Erythroblast (primary cell): ENCODE measurements at places on chromosomes 7 and 10.
A peak's percentile ranks its signal among the peaks of the same experiment; 100 is the strongest.

- no peak for DNase-seq
These were observed 1.8 kb upstream of the CHN2 start for GRCh38 chr7:29192811-29193210.

- DNase-seq, result no peak
These were observed 18.7 kb upstream of the ITGA8 start for GRCh38 chr10:15738270-15738925.

- DNase-seq, result no peak
These were observed 22.0 kb downstream of the ADGRA1 start for GRCh38 chr10:133109711-133110110.

- DNase-seq, result no peak
These were observed 208.3 kb downstream of the CELF2 start for GRCh38 chr10:11225935-11226334.

GRCh38 chr10:5970527-5970926 is 6.8 kb downstream of the IL15RA start:
- DNase-seq, result no peak

DNA sequence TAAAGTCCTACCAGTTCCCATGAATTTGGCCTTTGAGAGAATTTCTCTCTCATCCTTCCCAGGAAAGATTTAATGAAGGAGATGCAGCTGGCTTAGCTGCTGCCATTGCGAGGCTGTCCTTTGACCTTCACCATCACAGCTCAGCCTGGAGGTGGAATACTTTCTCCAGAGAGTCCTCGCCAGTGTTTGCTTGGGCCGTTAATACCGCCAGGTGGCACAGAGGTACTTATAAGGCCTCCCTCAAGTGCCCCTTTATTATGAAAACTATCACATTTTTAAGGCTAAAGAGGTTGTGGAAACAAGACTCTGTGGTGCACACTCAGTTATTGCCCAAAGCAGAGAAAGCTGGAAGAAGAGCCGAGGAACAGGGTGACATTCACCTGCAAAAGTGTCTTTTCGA is 330.6 kb downstream of the CCSER2 start:
- DNase-seq, result no peak

DNA sequence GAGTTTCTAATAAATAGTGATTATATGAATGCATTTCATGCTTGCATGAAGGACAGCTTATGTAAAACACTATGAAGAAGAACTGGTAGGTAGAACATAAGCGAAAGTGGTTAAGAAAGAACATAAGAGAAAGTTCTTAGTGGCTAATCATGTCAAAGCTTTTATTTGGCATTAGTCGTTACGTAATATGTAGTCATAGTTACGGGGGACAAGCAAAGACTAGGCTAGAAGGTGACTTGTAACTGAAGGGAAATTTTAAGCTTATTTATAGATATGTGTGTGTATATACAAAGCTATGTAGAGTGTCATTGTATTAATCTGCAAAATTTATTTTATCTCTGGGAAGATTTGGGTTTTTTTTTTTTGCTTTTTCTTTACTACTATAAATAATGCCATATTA is 36.9 kb downstream of the CAPZA2 start:
- DNase-seq, result peak; percentile 15

DNA sequence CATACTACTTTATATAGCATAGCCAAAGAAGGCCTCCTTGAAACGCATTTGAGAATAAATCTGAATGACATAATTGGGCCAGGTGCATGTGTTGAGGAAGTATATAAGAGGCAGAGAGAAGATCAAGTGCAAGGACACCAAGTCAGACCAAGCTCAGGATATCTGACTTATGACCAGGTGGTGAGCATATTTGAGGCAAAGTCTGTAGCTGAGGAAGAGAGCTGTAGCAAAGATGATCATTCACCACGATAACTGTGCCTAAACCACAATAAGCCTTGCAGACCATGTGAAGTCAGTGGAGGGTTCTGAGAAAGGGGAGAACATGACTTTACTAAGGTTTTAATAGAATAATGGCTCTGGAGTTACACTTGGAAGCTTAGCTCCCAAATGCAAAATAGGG is 292.3 kb downstream of the SORCS1 start:
- no peak for DNase-seq
